Stimulated activated naive CD8-positive, alpha-beta T cell treated with anti-CD3 and anti-CD28 coated beads, Interleukin-15, Interleukin-2, amounts not matched to agents 100 U/mL and 50 U/mL, for 24 hours (primary cell): ENCODE measurements at places on chromosomes 2 and 18.

DNA sequence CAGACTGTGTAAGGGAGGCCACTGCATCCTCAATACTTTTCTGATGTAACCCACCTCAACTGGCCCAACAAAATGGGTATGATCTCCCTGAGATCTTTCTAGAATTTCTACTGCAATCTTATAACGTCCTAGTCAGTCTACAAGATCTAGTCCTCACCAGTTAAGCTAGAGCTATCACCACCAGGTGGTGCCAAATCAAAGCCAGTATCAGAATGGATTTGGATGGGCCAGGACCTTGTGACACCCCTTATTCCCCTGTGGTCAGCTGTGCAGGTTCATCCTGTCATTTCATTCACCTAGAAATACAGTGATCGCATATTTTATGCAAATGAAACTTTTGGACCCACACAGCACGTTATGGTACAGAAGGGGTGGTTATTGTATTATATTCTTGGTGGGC, 90.3 kb downstream of the OLA1 start:
- DNase-seq, result peak; percentile 19

GRCh38 chr2:121696410-121696930, 40.2 kb downstream of the NIFK start:
- no peak for DNase-seq

DNA sequence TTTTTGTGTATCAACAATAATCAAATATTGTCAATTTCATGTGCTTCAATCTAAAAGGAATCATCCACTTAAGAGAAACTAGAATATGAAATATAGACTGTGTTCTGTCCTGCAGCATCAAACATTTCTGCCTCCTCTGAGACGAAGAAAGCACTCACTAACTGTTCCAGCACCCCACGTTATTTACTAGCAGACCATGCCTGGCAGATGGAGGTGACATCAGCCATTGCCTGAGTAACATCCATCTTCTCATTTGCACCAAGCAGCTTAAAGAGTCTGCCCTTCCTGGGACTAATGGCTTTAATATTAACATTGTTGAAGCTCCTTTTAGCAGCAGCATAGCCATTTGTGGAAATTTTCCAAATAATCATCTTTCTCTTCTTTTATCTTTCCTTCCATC, 25.7 kb downstream of the SGPP2 start:
- no peak for DNase-seq

DNA sequence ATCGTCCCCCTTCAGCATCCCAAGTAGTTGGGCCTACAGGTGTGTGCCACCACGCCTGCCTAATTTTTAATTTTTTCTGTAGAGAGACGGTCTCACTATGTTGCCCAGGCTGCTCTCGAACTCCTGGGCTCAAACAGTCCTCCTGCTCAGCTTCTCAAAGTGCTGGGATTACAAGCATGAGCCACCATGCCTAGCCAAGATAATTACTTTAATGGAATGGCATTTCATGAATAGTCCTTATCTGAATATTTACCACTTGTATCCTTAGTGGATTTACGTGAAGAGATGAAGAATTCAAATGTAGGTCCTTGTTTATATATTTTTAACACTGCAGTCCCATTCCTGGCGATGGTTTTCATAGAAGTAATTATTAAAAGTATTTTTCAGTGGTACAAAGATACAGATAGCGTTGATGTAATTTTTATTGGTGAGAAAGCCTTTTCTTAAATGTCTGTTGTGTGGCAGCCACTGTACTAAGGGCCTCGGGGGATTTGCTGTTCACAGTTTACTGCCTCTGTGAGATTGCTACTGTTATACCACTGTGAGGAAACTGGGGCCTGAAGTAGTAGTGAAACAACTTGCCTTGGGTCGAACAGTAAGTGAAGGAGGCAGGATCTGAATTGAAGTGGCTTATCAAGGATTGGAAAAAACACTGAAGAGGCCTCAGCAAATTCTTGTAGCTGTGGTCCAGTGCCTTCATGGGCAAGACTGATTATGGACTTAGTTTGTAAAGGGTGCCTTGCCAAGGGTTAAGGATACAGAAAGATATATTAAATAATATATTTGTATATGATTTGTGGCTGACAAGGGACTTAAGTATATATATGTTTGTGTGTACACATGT, 151.2 kb downstream of the PRPF40A start:
- no peak for DNase-seq

DNA sequence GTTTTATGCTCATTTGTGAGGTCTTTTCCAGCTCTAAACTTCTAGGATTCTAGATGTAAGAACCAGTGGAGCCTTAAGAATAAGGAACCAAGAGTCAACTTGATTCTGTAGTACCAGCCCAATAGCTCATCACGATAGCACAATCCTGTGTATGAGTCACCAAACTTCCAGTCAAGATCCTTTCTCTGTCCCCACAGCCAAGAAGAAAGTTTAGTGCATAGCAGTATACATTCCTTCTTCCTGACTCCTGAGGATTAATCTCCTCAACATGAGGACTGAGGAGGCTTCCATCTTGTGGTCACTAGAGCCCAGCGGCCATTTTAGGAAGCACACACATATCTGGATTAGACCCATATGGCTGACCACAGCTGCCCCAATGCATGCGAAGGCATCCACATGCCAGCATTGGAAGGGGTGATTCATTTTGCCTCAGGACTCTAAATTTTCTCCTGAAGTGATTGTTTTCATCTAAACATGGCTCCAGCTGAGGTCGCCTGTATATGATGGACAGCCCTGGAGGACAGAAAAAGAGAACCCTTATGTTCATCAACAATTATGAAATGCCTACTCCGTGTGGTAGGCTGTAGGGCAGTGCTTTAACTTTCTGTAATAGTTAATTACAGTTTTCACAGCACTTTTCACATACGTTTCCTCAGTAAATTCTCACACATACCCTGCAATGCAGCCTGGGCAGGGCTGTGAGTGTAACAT, 53.5 kb downstream of the RASGRP3 start:
- DNase-seq, result no peak
